Stimulated activated CD4-positive, alpha-beta T cell treated with anti-CD3 and anti-CD28 coated beads, Interleukin-1b, Interleukin-23, amount 100 ng/mL, for 4 hours (primary cell): ENCODE measurements at places on chromosomes 12 and 14.

DNA sequence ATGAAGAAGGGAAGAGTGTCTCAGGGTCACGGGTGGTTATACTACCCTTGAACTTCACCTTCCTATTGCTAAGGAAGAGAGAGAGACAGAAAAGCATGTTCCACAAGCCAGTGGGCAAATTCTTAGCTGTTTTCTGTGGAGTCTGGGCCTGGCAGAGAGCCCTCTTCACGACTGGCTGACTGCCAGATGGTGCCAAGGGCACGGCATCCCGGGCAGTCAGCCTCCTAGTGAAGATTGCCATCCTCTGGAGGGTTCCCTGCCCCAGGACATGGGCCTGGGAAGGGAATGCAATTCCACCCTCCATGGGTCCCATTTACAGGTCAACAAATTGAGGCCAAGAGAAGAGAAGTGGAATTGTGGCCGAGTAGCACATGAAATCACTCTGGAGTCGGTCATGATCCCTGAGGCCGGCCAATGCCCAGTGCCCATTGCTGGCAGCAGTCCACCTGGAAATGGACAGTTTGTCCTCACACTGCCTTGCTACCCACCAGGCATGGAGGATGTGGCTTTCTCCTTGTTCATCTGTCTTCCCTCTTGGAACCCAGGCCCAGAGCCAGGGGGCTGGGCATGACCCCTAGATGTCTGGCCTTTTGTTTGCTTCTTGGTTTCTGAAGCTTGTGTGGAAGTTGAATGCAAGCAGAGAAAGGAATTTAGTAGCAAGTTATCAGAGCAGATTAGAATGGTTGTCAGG lies 9.9 kb downstream of the TUNAR start:
- no peak for DNase-seq

DNA sequence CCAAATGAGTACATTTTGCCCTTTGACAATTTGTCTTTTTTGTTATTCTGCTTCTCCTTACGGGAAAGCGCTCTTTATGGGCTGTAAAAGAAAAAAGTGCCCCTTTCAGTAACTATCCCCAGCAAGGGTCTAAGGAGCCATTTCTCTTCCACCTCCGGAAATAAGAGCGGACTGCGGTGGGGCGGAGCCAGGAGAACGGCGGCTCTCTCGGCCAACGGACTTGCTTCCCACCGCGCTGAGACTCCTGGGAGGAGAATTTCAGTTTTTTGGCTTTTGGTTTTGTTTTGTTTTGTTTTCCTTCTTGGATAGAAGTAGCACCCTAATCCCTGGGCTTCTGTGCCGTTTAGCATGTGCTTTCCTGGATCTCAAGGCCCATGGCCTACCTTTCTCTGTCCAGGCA lies 43.5 kb downstream of the ZNF641 start:
- DNase-seq = no peak

- DNase-seq = no peak
Observed at GRCh38 chr14:27367345-27367744, 769.5 kb upstream of the NOVA1 start.

DNA sequence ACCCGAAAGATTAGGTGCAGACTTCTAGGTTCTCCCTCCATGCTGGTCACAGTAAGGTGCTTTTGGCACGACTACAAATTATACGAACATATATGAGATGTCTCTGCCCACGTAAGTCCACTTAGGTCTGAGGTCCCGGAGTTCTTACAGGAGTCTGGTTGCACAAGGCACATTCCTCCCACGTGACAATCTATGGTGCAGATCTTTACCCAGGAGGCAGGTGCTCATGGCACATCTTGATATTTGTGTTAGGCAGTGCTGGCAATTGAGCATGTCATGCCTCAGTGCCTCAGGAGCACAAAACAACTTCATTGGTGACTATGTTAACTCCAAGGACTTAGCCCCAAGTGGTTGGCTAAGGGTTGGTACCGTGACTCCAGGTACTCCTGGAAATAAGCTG lies 92.0 kb upstream of the AMN1 start:
- DNase-seq = no peak

DNA sequence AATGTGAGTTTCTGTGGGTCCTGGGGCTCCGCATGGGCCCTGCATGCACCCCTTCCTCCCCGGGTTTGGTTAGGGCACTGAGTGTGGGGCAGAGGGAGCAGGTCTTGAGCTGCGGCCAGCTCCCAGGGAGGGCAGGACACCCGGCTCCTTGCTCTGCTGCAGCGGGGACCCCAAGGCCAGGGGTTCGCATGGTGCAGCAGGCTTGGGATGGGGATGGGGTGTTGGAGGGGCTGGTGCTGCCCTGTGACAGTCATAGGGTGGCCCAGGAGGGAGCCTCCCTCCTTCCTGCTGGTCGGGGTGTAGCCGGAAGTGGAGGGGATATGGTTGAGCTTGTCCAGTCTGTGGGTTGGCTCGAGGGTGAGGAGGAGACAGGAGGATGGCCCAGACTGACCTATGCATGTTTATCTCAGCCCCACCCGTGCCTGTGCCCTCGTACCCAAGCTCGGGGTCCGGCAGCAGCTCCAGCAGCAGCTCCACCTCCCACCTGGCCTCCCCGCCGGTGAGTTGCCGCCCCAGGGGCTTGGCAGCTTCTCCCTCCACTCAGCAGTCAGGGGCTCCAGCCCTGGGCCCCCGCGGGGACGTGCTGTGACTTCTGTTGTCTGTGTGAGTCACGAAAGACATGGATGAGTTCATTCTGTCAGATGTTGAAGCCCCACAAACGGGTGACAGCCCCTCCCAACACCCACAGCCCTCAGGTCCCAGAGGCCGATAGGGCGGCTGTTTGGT lies 16.0 kb downstream of the ULK1 start:
- DNase-seq = no peak

GRCh38 chr14:87045246-87045645 lies 947.7 kb downstream of the GALC start:
- no peak for DNase-seq

GRCh38 chr14:23284654-23285529 lies 1.0 kb downstream of the HOMEZ start:
- no peak for DNase-seq

GRCh38 chr14:40599725-40600124 lies 1007.0 kb upstream of the LRFN5 start:
- no peak for DNase-seq

- no peak for DNase-seq
Observed at GRCh38 chr12:6201826-6202225, 1.6 kb downstream of the CD9 start.
